ENCODE measurements at places on chromosomes 11 and 22.

GRCh38 chr11:72436661-72437060 is 2.3 kb upstream of the CLPB start:
- DNase-seq: no peak

GRCh38 chr11:126072801-126073594 is 10.3 kb upstream of the CDON start:
- DNase-seq: no peak

DNA sequence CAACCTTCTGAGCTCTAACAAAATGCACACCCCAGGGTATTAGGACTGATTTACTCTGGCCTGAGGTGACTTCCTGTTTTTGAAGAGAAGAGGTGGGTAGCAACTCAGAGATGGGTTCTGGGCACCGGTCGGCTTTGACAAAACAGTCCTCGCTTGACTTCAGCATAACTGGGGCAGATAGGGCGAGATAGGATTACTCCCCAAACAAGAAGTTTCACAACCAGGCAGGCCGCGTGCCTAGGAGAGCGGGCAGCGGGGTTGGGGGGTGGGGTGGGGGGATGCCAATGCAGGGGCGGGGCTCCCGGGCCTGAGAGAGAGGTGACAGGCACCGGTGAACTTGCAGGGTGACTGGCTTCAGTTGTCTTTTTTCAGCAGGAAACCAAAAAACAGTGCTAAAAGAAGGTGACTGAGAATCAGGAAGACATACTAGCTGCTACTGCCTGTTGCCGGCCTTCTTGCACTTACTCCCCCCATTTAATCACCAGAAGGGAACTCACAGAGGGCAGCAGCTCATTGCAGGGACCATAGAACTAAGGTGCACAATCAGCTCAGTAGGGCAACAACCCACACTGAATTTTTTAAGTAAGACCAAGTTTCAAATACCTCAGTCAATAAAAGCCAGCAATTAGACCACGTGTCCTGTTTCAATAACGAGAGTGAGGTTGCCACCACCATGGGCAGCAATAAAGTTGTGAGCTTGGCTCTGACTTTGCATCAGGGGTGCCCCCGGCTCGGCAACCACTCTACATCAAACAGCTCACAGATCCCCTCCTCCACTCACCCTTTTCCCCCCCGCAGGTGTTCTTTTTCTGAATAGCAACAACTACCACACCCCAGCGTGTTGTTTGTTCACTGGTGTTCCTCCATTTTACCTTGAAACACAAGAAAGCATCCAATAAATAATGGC is 37.2 kb upstream of the ETS1 start:
- DNase-seq: peak; percentile 70

DNA sequence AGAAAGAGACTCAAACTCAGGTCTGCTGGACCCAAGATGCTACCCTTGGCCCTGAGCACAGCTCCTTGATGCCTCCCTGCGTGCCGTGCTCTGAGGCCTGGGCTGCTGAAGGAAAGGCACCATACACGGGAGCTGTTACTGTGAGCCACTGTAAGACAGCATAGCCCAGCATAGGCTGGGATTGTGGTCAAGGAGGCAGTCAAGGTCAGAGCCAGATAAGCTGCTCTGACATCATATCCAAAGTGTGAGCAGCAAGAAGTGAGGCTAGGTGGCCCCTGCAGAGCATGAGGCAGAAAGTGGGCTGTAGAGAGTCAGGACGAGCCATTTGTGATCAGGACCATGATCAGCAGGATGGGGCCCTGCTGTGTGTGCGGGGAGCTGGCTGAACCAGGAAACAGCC is 7.7 kb downstream of the SLC22A8 start:
- no peak for DNase-seq

DNA sequence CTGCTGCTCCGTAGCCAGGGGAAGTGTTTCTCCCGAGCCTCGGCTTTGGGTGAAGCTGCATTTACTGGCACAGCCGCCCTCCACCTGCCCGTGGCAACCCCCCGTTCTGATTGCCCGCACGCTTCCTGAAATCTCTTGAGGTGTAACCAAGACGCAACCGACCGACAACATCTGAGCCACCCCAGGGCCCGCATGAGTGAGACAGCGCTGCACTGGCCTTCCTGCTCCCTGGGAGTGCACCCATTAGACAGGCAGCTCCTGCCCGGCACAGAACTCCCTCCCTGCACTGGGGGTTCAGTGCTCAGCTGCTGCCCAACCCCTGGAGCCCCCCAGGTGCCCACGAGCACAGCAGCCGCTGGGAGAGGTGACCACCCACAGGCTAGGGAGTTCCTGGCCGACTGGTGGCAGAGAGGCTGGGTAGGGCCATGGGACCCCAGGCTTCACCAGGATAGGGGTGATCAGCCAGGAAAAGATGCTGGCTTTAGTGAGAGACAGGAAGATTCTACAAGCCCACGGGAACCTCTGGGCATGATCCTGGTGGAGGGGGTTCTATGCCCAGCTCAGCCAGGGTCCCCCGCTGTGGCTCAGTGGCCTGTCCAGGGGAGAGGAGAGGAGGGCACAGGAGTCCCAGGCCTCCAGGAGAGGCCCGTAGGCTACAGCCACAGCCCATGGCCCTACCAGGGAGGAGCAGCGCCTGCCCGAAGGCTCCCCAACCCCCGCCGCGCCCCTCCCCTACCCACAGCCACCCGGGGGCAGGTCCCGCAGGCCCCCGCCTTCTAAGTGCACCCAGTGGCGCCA is 14.6 kb downstream of the PLXNB2 start:
- DNase-seq: no peak

GRCh38 chr22:38861170-38861876 is 10.7 kb downstream of the CBX6 start:
- no peak for DNase-seq

GRCh38 chr11:114738954-114739353 is 60.6 kb downstream of the NXPE2 start:
- DNase-seq: peak; percentile 16

DNA sequence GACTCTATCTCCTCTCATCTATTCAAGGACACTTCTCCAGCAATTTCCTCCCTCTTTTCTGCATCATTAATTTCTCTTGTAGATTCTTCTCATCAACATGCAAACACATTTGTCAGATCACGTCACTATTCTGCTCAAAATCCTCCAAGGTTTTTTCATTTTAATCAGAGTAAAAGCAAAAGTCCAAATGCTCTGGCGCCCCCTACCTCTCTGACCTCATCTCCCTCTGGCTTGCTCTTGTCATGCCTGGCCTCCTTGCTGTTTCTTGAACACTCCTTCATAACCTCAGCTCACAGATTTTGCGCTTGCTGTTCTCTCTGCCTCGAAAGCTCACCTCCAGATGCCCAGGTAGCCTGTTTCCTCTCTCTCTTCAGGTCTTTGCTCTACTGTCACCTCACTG is 22.4 kb downstream of the RTCB start:
- no peak for DNase-seq

DNA sequence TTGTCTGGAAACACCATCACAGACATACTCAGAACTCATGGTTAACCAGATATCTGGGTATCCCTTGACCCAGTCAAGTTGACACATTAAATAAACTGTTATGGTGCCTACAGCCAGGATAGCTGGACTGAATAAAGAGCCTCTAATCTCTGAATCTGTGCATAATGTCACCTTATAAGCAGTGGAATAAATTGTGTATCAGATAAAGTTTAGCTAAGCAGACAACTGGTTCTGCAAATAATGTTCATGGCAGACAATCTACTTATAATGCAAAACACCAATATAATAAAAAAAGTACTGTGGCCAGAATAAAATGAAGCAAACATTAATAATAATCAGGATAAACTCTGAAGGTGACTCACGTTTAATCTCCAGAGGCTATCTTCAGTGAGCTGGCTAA is 628.5 kb upstream of the FAT3 start:
- no peak for DNase-seq

GRCh38 chr11:74849525-74850391 is 99.1 kb downstream of the XRRA1 start:
- DNase-seq: no peak
